ENCODE measurements at places on chromosomes 12 and 14.

DNA sequence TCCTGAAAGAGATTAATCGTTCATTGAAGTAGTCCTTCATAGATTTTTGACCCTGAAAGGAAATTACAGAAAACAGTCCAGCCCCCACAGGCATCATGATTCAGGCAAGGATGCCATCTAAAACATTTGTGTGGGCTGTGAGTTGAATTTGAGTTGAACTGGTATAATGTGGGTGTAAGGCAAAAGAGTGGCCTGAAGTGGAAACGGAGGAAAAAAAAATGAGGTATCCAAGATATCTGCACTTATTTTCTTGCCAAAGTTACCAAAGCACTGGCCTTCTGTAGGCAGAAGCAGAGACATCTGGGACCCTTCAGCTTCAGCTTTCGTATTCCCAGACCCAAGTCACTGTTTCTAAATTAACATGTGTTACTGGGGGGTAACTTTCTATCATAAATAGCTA lies 105.1 kb upstream of the DIO2 start:
- DNase-seq = no peak

- DNase-seq = no peak
These were observed 337.1 kb downstream of the PCNX1 start for GRCh38 chr14:71244341-71244740.

- DNase-seq = no peak
These were observed at the start of gene KCNA5 for GRCh38 chr12:5043589-5044419. Gene KCNA5, plus strand, starts transcription at chr12:5043879. Its CDS starts 269 bp downstream, at chr12:5044148.

DNA sequence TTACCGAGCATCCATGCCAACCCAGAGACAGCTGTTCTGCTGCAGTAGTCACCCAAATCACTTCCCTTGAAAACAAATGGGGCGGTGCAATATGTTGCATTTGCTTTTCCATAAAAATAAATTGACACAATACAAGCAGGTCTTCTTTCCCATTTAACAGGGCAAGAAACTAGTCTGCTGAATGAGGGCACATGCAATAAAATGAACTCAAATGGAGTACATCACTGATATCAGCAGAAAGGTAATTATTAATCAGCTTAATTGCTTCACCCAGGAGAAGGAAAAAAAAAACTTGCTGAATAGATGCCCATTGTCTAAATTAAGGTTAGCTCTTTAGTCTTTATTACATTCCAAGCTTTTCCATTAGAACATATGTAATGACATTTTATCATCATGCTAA lies 175.1 kb upstream of the GZMB start:
- DNase-seq = no peak

- no peak for DNase-seq
These were observed 47.9 kb downstream of the NTF3 start for GRCh38 chr12:5479761-5480160.

- DNase-seq = no peak
These were observed 3.1 kb downstream of the DGKA start for GRCh38 chr12:55933799-55934742.

- DNase-seq = no peak
These were observed 207.3 kb upstream of the PRKD1 start for GRCh38 chr14:30134936-30135335.

DNA sequence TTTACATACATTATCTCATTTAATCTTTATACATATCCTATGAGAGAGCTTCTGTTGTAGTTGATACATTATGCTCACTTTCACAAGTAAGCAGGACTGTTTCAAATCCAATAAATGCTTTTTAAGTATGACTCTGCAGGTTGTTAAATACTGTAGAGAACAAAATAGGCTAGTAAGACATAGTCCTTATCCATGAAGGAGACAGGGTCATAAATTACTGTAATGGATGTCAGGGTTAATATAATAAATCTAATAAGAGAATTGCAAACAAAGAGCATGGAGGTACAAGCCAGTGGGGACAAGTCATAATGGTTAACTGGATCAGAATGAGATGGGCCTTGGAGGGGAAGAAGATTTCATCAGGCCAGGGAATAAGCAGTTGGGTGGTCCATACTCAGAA lies 303.8 kb upstream of the RGS6 start:
- no peak for DNase-seq

- DNase-seq = no peak
These were observed 273.0 kb upstream of the SFSWAP start for GRCh38 chr12:131437706-131438492.

GRCh38 chr12:131332224-131332623 lies 378.5 kb downstream of the ADGRD1 start:
- DNase-seq = no peak

DNA sequence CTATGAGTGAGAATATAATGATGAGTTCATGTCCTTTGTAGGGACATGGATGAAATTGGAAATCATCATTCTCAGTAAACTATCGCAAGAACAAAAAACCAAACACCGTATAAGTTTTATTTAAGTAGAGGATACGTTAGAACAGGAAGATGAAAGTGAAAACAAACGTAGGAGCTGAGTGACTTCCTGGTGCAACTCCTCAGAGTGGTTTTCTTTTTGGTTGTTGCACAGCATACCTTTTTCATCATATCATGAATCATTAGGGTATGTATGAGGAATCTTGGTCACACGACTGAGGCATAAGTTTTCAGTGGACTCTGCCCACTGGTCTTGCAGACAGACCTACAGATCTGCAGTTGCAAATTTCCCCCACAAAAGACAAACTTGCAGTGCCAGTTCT lies 199.0 kb downstream of the LRFN5 start:
- no peak for DNase-seq

DNA sequence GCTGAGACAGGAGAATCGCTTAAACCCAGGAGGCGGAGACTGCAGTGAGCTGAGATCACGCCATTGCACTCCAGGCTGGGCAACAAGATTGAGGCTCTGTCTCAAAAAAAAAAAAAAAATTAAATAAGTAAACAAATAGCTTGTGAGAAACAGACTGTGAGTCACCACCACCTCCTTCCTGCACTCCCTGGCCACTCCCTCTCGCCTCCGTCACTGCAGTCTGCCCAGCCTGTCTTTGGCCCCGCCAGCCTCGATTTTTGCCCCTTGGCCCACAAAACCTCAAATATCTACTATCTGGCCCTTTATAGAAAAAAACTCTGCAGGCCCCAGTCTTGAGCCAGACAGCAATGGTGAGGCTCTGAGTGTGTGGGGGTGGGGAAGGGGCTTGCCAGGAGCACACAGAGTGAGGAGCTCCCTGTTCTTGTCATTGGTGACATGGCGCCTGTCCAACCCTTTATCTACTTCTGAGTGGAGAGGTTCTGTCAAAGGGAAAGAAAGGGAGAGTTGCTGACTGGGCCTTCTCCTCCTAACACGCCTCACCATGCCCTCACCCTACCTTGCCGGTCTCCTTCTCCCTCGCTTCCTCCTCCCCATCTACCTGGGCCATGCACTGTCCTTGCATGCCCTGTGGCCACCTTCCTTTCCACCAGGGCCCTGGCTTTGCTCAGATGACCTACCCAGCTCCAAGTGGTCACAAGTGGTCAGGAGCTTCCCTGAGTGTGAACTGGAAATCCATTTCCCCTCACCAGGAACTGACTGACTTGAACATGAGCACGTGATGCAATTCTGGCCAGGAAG lies 22.1 kb downstream of the LGMN start:
- no peak for DNase-seq

GRCh38 chr14:86639146-86639545 lies 1109.2 kb downstream of the FLRT2 start:
- DNase-seq = no peak

- DNase-seq = no peak
These were observed 73.2 kb downstream of the ANO4 start for GRCh38 chr12:100867639-100868393.

DNA sequence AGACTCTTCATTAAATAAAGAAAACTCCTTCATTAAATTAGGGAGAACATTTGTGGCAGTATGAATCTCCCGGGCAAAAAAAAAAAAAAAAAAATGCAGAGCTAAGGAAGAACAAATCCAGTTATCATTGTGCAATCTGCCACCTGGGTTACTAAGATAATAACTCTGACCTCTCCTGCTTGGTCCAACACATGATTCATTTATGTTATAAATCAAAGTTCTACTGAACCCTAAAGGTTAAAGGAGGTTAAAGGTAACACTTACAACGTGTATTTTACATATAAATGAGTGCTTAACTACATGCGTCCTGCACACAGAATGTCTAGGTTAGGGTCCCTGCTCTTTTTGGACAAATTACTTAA lies 4.2 kb downstream of the TGFB3 start:
- no peak for DNase-seq

GRCh38 chr14:61203081-61203753 lies 77.9 kb downstream of the TMEM30B start:
- DNase-seq = peak; percentile 6

GRCh38 chr12:27682534-27682933 lies 13.7 kb upstream of the REP15 start:
- no peak for DNase-seq

GRCh38 chr14:100392356-100392755 lies 69.2 kb downstream of the SLC25A47 start:
- DNase-seq = no peak

- no peak for DNase-seq
These were observed 81.7 kb downstream of the TNFAIP2 start for GRCh38 chr14:103204852-103205540.

DNA sequence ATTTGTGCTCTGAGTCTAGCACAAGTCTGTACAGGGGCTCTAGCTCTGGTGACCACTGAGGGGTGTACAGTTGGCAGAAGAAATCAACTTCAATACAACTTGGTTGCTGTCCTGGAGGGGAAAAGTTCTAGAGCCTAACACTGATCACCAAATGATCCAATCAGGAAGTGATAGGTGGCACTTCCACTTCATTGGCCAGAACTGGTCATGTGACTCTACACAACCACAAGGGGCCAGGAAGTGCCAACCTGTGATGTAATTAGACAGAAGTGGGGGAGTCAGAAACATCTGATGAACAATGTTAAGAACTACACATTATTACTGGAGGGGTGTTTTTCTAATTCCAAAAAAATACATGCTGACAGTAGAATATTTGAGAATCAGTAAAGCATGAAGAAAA lies 401.6 kb downstream of the VRK1 start:
- no peak for DNase-seq

DNA sequence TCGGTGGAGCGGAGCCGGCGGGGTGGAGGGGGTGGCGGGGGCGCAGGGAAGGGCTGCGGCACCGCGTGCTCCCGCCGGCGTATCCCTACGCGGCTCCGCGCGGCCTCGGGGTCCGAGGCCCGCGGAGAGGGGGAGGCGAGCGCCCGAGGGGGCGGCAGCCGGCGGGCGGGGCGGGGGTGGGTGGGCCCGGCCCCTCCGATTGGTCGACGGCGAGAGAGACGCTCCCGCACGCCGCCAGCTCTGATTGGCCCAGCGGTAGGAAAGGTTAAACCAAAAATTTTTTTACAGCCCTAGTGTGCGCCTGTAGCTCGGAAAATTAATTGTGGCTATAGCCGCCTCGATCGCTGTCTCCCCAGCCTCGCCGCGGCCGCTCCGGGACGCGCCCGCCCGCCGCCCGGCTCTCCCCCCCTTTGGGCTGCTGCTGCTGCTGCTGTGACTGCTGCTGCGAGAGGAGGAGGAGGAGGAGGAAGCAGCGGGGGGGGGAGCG lies at the start of gene FOXG1:
FOXG1 (plus strand) TSS at position 319 of the 487 bp plus-strand sequence. CDS start 493 bp downstream, outside the sequence.
- DNase-seq = no peak

DNA sequence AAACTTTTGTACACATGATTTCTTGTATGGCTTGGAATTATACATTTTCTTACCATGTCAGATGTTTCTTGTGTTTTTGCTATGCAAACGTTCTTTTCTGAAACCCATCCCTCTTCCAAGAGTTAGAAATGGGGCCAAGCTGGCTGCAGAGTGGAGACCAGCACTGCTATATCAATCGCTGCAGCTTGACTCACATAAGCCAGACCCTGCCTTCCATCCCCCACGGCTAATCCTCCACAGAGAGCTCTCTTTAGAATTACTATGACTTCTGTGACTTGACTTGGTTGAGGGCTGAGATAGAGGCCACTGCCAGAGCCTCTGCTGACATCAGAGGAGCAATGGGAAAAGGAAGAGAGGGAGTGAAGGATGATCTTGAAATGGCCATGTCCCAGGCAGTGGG lies 147.9 kb downstream of the DACT1 start:
- no peak for DNase-seq

DNA sequence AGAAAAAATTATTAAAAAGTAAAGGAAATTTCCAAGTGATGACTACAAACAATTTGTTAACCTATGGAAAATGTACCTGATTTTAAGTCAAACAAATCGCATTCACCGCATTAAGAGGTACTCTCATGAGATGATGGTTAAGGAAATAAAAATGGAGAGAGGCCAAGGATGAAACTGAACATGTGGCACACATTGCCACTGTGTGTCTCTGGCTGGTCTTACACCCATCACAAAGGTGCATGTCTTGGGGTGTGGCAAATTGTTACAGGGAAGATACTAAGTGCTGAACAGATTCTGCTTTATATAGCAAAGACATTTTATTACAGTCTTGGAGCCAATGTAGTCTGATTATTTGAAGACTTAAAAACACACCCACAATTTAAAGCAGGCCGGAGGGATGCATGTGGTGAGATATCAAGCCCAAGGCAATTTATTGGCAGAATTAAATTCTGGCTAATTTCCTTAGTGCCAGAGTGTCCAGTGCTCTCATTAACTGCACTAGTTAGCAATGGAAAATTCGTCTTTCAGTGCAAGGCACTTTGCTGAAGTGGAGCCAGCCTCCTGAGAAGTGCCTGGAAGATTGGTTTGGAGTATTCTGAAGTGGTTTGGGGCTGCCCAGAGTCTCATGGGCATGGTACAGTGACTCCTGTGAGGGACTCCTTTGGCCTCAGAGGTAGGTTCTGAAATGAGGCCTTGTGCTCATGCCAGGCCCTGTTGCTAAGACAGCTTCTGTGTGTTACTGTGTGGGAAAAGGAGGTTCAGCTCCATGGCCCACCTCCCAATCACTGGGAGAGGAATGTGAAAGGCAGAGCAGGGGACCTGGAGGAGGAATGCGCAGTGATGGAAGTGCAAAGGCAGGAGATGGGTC lies 166.9 kb downstream of the BRMS1L start:
- no peak for DNase-seq

DNA sequence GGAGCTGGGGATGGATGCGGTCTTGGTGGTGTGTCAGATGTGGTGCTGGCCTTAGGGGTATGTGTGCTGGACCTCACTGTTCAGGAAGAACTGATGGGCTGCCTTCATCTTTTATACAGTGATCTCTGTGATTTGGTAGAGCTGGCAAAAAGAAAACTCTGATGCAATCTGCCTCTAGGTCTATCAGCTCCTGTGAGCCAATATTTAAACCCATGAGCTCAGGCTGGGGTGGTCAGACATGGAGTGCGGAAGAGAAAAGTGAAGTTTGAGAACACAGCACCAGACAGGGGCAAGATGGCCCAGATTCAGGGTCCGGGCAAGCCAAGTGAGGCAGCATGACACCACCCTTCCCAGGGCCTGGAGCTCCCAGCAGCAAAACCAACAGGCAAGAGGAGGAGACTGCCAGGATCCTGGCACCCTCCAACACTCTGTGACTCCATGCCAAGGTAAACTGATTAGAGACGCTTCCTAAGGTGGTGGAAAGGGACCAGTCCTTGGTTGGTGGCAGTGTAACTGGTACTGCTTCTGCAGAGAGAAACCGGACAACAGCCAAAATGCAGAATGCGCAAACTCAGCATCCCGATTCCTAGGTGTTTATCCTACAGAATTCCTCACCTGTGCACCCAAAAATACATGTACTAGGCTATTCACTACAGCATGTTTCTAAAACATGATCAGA lies 82.3 kb downstream of the CHGA start:
- DNase-seq = no peak

- DNase-seq = no peak
These were observed 229.1 kb downstream of the KCNC2 start for GRCh38 chr12:74980510-74980909.

All from SHP77 (cell line).